Stimulated activated CD8-positive, alpha-beta memory T cell treated with anti-CD3 and anti-CD28 coated beads, Interleukin-15, amount 100 ng/mL, for 48 hours (primary cell): ENCODE measurements at places on chromosomes 6 and 20.

DNA sequence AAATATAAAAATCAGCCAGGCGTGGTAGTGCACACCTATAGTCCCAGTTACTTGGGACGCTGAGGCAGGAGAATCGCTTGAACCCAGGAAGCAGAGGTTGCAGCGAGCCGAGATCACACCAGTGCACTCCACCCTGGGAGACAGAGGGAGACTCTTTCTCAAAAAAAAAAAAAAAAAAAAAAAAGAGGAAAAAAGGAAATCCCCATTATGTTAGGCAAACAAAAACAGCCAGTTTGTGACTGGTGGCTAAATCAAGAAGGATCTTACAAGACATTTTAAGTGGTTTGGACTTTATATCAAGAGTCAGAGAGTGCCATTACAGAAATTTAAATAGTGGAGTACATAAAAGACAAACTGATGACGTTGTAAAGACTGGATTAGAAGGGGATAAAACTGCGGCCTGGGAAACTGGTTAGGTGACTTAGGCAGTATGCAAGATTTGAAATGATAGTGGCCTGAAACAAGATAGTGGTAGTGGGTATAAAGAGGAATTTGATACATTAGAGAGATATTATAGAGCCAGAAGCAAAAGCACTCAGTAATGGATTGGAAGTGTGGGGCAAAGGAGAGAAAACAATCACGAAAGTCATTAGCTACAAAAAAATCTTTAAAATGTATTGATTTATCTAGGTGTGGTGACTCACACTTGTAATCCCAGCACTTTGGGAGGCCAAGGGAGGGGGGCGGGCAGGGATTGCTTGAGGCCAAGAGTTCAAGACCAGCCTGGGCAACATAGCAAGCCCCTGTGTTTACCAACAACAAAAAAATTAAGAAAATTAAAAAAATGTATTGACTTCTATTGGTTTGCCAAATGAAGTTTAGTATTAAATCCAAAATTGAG lies 1.7 kb upstream of the MYO6 start:
- no peak for DNase-seq

GRCh38 chr6:126747728-126748540 lies 370.5 kb upstream of the RSPO3 start:
- DNase-seq, result no peak

DNA sequence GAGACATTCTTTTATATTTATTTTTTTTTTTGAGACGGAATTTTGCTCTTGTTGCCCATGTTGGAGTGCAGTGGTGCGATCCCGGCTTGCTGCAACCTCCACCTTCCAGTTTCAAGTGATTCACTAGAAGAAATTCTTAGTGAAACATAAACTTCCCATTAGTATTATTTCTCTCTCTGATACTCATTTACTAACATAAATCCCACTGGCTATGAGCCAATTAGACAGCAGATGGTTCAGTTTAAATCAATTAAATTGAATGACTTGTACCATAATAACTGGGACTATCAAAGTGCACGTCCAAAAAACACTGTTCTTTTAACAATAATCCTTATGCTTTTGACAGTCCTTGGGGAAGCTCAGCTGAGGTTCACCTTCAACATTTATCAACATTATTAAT lies 111.2 kb upstream of the PTCHD4 start:
- DNase-seq, result no peak

GRCh38 chr6:150116200-150116800 lies 26.5 kb upstream of the PPP1R14C start:
- DNase-seq, result no peak

DNA sequence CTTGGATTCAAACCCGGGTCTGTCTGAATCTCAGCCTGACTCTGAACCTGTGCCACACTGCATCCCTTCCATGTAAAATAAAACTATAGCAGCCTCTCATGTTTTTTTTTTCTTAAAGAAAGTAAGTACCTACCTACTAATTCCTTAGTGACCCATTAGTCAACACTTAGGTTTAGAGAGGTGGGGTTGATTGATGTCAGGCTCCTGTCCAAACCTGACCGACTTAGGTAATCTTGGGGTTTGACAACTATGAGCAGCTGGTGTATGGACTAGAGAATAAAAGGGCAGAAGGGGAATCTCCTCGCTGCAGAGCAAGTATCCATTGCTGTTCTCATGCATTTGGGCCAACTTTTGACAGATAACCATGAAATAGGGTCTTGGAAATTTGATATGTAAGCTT lies 6.5 kb downstream of the NKAIN2 start:
- no peak for DNase-seq

GRCh38 chr6:137001299-137001976 lies 43.3 kb downstream of the IL20RA start:
- DNase-seq, result no peak

GRCh38 chr20:2946988-2947961 lies 74.0 kb downstream of the PTPRA start:
- DNase-seq, result no peak

- no peak for DNase-seq
Measured at GRCh38 chr20:11499101-11499634, 418.5 kb upstream of the BTBD3 start.

- no peak for DNase-seq
Measured at GRCh38 chr6:136059308-136059707, 190.8 kb downstream of the MTFR2 start.

DNA sequence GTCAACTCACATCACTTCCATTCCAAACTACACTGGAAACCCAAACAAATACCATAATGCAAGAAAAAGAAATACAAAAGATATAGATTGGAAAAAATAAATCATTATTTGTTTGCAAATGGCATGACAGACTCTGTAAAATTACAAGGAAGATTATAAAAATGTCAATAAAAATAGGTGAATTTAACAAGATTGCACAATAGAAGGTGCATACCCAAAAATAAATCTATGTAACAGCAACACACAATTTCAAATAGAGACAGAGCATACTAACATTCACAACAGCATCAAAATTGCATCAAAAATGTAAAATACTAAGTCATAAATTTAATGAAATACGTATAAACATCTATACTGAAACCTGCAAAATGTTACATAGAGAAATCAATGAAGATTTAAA lies 1140.0 kb upstream of the GJE1 start:
- no peak for DNase-seq

GRCh38 chr6:4613795-4614194 lies 162.4 kb upstream of the CDYL start:
- no peak for DNase-seq

- no peak for DNase-seq
Measured at GRCh38 chr6:168507297-168507696, 66.3 kb downstream of the SMOC2 start.

DNA sequence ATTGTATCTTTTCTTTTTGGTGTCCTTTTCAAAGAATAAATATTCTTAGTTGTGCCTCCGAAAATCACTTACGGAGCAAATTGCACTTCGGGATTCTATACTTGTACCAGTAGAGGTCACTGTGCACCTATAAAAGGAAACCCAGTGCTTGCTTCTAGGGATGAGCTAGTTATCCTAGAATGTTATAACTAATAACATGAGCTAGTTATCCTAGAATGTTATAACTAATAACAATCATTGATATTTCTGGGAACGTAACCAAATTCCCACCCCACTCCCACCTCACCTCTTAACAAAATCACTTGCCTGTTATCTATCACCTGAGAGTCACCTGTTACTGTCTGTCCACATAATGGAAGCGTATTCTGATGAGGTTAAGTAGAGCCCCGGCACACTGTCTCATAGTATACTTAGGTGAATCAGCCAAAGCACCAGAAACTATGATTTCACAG lies 126.9 kb upstream of the TIAM2 start:
- DNase-seq, result no peak

- no peak for DNase-seq
Measured at GRCh38 chr6:4394786-4395185, 259.4 kb upstream of the ECI2 start.

- no peak for DNase-seq
Measured at GRCh38 chr6:106724848-106725247, 95.5 kb downstream of the QRSL1 start.

- DNase-seq, result no peak
Measured at GRCh38 chr6:69311888-69312287, 484.9 kb downstream of the LMBRD1 start.

- no peak for DNase-seq
Measured at GRCh38 chr20:58889334-58889760, 36.8 kb downstream of the GNAS start.

- no peak for DNase-seq
Measured at GRCh38 chr6:122033564-122034181, 365.8 kb upstream of the HSF2 start.

DNA sequence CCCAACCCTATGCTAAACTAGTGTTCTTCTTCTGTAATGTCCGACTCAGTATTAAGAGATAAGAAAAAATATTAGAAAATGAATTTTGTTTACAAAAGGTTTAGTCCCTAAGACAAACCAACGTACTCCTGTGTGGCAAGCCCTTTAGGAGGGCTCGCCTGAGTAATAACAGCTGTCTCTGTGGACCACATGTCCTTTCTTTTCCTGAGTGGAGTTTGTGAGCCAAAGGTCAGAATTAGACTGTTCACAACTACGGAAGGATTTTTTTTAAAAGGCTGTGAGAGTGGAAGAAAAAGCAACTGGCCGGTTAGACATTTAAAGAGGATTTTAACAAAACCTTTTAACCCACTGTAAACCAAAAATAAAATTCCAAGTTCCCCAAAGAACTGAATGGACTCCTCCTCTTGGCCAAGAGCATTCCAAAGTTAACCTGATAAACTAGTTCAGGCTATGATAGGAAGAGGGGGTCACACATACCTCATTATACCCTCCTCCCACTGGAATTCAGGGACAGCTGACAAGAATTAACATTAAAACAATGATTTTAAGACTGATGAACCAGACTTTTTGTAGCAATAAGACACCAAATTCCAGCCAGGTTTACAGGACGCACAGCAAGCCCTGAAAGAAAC lies 43.5 kb downstream of the FAM184A start:
- no peak for DNase-seq

GRCh38 chr20:16352321-16352720 lies 220.9 kb downstream of the KIF16B start:
- no peak for DNase-seq

- no peak for DNase-seq
Measured at GRCh38 chr6:14701946-14702345, 543.9 kb upstream of the JARID2 start.

- no peak for DNase-seq
Measured at GRCh38 chr6:162478192-162478671, 249.3 kb downstream of the PRKN start.

GRCh38 chr20:15564981-15565380 lies 1008.3 kb downstream of the KIF16B start:
- no peak for DNase-seq

DNA sequence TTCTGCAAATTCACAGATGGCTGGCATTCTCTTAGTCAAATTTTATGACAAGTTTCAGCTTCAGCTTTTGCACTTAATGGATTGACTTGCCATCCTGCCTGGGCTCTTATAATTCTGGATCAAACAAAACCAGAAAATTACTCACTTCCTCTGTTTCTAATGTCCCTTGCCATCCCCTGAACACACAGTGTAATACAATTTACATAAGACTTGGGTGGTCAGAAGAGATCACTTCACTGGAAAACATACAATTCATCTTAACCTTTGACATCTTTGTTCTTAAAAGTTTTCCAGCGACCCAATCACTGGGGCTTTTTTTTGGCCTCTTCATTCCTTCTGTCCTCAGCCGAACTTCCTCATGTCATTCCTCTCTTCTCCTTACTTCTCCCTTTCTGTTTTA lies 199.0 kb downstream of the ARHGAP18 start:
- no peak for DNase-seq

DNA sequence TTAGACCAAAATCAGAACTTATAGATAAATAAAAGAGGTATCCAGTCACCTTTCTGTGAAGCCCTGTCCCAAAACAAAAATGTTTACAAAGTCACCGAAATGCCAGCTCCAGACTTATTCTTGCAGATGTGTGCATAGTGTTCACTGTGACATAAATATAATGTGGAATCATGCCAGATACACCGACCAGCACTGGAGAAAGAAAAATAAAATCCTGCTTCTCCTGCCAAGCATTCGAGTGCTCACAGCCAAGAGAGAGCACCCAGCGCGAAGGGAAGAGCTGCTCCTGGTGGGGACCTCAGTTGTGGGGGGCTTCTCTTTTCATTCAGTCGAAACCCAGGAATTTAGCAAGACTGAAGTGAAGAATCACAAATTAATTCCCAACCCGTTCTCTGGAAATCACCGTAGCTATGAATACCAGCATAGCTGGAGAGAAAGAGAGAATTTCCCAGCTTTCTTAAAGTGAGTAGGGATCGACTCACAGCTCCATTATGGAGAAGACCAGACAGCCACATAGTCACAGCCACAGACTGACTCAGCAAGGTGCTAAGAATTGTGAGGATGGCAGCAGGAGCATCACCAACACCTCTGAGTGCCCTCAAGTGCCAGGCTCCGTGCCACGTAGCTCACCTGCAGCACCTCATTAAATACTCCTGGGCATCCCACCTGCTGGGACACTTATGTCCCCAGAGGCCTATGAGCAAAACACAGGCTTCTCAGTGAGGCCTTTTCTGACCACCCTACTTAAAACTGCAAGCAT lies 33.2 kb downstream of the BFSP1 start:
- no peak for DNase-seq

DNA sequence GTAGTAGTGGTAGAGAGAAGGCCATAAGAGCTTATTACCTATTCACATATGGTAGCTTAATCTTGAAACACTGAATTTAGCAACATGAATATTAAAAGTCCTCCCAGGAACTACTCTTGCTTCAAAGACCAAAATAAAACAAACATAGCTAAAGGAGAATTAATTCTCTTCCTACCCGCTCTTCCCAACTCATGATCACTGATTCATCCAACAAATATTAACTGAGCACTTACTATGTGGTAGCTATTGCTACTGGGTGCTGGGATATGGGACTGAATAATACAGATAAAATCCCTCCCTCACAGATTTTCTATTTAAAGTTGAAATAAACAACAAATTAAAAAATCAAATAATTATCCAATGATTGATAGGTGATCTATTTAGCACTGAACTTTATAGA lies 287.1 kb downstream of the BTBD9 start:
- DNase-seq, result no peak
